ENCODE measurements at places on chromosomes 3 and 15.
A peak's percentile ranks its signal among the peaks of the same experiment; 100 is the strongest.

DNA sequence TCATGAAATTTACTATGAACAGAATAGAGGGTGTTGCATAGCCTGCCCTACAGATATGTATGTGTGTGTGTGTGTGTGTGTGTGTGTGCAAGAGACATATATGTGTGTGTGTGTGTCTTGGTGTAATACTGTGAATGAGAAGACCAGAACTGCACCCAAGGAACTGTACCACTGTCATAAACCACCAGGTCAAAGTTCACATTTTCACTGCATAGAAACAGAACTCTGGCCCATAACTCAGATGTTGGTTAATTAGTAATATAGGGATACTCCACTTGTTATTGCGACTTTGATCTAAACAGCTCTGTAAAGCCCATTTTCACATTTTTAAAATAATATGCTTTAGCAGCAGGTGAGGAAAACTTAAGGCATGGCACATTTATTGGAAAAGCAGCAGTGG is 111.8 kb downstream of the IGF2BP2 start:
- DNase-seq: no peak

DNA sequence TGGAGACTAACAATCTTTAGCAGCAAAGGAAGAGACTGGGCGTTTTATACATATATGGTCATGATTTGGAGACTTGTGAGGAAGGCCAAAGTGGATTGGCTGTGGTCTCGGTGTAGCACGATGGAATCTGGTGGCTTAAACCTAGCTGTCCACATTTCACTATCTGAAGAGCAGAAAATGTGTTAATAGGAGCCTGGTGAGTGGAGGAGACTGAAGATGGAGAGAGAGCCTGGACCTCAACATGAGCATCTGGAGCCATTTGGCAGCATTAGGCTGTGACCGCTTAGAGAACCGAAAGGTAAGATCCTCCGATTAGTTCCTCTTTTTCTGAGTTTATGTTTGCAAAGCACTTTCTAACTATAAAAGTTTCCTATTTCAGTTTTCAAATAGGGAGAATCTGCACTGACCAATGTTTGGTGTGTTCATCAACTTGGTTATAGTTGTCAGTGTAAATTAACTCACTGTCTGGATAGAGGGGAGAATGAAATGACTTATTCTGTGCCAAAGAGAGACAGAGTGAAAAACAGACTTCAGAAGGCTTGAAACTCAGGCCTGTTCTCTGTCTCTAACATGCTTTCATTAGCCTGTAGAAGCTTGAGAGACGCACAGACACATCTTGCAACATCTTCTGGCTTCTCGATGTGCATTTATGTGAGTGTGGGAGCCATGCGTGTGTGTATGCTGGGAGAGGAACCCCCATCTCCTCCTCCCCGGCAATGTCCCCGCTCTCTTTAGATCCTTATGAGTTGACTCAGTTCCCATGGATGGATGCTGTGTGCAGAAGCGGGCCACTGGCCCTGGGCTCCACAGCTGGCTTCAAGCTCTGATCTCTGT is 244.7 kb upstream of the TBL1XR1 start:
- no peak for DNase-seq

DNA sequence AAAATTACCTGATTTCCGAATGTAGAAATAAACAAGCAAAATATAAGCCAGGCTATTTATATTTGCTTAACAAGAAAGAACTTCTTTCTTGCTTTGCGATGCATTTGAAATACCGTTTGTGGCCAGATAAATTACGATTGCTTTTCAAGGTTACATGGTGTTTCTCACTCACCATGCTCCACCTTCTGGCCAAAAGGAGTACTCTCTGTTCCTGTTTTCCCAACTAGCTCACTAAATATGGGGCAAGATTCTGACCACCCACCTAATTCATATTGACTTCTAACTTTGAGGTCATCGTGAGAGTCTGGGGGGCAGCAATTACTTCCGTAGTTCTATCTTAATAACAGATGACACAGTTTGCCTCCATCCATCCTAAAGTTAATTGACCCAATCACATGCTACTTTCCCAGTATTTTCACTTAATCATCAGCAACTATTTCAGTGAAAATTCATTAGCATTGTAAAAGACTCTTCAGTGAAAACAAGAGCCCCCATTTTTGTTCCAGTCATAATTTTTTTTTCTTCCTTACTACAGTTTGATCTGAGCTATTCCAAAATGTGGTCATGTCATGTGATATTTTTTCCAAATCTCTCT is 25.9 kb downstream of the ACP3 start:
- peak; percentile 25 for DNase-seq

DNA sequence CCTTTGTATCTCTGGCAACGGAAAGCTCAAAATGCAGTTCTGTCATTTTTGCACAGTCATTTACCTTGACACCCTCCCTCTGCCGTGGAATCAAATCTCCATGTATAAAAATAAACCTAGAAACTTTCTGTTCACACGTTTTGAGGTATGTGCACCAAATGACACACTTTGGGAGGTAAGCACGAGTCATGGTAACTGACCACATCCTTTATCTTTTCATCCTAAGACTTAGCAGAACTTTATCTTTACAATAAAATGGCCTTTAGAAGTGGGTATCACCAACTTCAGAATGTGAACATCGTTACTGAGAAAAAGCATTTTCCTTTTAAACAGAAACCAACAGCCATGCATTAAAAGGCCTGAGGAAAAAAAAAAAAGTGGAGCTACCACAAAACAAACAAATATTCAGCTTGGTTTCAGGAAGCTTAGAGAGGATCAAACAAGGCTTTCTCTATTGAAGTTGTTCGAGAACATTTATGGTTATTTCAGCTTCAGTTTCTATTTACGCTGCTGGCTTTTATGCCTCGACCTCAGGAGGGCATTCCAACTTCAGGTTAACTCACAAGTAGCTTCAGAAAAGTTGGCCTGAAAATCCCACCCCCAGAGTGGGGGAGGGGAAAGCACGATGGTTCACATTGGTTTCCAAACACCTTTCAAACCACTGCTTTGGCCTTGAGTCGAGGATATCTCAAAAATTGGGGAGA is 171.1 kb upstream of the ICE2 start:
- DNase-seq: peak; percentile 68

DNA sequence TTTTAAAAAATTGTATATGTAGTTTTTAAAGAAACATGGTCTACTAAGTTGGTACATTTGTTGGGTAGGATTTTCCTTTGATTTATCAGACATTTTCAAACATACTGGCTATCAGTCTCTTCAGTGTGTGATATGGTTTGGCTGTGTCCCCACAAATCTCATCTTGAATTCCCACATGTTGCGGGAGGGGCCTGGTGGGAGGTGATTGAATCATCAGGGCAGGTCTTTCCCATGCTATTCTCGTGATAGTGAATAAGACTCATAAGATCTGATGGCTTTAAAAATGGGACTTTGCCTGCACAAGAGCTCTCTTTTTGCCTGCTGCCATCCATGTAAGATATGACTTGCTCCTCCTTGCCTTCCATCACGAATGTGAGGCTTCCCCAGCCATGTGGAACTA is 121.9 kb downstream of the ABI3BP start:
- no peak for DNase-seq

- DNase-seq: no peak
Observed at GRCh38 chr3:8959668-8960067, 3.6 kb downstream of the RAD18 start.

- DNase-seq: no peak
Observed at GRCh38 chr3:78507196-78507984, 1260.4 kb downstream of the ROBO1 start.

DNA sequence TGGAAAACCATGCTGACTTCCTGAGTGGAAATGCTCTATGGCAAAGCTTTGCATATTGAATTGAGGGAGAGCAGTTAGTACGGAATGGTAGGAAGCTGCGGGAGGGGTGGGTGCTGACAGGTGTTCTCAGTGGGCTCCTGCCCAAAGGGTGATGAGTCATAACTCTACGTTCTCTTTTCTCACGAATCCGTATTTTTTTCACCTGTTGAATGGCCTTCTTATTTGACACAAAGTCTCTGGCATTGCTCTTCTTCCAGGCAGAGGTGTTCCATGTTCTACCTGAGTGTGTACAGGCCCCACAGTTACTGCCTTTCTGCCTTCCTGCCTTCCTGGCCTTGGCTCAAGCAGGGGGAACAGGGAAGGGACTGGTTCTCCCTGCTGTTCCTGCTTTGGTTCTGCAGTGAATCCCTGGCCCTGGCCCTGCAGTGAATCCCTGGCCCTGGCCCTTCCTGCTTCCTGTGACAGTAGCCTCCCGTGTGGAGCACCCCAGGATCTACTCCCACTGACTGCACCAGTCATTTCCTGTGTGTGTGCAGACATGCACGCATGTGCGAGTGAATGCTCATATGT is 31.9 kb downstream of the TRAK1 start:
- DNase-seq: peak; percentile 12

DNA sequence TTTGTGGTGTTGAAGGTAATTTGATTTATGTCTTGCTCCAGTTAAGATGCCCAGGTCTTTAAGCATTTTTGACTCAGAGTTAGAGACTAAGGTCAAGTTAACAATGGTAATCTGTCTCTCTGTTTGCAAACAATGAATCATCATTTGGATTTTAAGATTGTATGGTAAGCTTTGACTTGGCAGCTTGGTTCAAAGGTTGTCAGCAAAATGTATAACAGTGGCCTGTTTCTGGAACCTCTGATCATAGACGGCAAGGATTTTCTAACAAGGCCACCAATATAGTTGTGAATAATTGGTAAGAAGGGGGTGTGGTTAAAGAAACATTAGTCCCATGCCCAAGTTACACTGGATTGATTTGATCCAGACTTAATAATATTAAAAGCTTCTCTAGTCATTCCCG is 775.2 kb upstream of the GOLIM4 start:
- no peak for DNase-seq

GRCh38 chr3:182999767-183000166 is 19.4 kb upstream of the DCUN1D1 start:
- no peak for DNase-seq

GRCh38 chr3:26535151-26535550 is 87.4 kb upstream of the LRRC3B start:
- DNase-seq: no peak

DNA sequence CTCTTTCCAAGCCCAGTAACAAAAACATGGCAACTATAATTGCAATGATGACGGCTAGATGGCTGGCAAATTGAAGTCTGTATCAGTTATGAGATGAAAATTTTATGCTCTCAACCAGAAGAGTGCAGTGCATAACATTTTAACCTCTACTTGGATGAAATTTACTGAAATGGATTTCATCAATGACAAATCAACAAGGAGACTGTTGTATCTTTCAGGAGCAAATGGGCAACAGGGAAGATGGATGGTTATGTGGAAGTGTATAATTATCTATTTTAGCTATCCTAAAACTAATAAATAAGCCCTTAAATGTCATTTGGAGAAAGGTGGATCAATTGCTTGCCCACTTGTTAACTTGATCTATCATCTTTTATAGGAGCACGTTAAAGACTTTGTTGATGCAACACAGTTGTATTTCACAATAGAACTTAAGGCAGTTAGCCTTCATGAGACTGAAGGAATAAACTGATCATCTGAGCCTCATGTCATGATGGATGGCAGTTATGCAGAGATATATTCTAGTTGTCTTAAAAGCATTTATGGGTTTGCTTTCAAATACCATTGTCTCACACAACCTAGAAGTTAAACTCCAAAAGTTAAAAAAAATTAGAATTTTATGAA is 315.1 kb upstream of the TBC1D5 start:
- DNase-seq: no peak

DNA sequence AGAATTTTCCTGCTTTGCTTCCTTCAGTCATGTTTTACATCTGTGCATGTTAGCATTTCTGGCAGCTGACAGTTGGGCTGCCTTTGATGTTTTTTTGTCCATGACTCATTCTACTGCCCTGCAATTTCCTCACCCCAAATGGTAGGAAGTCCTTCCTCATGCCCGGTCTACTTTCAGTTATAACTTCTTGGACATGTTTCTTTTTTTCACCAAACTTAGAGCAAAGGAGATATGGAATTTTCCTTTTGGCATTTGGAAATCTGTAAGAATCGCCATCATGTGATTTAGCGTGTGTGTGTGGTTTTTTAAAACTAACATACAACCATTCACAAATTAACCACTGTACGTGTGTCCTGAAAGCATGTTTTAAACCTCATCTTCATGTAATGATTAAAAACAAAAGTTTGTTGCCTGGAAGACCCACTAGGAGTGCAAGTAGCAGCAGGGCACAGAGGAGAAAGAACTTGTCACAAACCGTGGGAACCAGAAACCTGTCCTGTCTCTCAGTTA is 430.7 kb upstream of the CFAP20DC start:
- DNase-seq: peak; percentile 31

DNA sequence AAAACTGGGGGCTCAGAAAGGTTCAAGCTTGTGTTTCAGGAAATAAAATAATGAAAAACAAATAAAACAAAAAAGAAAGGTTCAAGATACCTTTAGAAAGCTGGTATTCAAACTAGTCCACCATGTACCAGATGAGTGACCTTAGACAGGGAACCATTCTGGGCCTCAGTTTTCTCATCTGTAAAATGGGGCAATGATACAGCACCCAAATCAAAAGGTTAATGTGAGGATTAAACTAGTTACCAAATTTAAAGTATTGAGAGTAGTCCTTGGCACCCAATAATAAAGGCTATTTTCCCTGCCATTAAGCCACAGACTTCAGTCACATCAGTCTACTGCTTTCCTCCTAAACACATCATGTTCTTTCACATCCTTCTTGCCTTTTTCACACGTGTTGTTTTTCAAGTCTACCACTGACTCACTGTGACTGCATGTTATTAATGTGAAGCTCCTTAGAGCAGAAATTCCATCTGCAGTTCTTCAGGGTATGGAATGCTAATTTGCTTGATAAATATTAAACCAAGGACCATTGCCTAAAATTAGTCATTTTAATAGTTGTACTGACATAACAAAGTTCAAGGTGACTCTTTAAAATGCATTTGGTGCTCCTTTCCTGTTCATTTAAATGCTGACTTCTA is 19.9 kb downstream of the TAMM41 start:
- DNase-seq: no peak

DNA sequence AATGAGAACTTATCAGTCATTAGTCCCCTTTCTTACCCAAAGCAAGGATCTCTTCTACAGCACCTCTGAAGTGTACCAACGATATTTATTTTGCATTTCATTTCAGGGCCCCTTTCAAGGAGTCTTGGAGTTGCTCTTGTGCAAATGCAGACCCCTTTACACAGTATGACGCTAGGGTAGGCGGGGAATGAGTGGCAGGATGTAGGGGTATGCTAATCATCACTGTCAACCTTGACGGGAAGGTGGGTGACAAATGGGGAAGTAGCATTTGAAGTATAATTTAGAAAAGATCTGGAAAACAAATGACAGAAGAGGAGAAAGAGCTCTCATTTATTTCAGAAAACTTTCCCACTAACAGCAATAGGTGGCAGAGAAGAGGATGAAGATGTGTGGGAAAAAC is 94.4 kb downstream of the LRRN1 start:
- DNase-seq: no peak

DNA sequence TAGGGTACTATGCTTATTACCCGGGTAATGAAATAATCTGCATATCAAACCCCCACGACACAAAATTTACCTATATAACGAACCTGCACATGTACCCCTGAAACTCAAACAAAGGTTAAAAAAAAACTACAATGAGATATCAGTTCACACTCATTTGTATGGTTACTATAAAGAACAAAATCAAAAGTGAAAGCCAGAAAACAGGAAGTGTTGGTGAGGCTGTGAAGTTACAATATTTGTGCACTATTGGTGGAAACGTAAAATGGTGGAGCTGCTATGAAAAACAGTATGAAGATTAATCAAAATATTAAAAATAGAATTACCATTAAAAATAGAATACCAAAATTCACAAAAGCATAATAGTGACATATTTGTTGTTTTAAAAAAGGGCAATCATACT is 128.9 kb downstream of the ZIC1 start:
- DNase-seq: no peak

Data from activated CD4-positive, alpha-beta T cell treated with anti-CD3 and anti-CD28 coated beads for 36 hours (primary cell).